ENCODE measurements at places on chromosomes 3 and 15. TPM values are rescaled to one million over a fixed set of nuclear protein-coding genes. Genes with fewer than 3 reads are reported as not detected.

GRCh38 chr15:62026487-62027262 is 33.6 kb downstream of the VPS13C start:
- DNase-seq = peak; percentile 9

GRCh38 chr3:85455561-85456200 is 496.9 kb downstream of the CADM2 start:
- DNase-seq = no peak

RTP1 gene
- not detected for polyA plus RNA-seq

DNA sequence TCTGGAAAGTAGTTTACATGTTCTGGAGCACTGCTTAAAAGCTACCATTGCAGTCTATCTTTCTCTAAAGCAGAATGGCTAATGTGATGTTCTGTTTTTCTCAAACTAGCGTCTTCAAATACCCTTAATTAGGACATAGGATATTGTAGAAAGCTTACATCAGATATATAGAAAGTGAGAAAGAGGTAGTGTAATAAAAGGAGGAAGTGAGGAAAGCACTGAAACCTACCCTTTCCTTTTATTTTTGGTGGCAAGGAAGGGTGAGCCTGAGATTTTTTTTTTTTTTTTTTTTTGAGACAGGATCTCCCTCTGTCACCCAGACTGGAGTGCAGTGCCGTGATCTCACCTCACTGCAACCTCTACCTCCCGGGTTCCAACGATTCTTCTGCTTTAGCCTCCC is 9.4 kb downstream of the SENP2 start:
- DNase-seq = peak; percentile 70

GRCh38 chr3:169686874-169687273 is 23.4 kb upstream of the MECOM start:
- no peak for DNase-seq

KCNH8 gene
- 3.5 TPM for polyA plus RNA-seq

DNA sequence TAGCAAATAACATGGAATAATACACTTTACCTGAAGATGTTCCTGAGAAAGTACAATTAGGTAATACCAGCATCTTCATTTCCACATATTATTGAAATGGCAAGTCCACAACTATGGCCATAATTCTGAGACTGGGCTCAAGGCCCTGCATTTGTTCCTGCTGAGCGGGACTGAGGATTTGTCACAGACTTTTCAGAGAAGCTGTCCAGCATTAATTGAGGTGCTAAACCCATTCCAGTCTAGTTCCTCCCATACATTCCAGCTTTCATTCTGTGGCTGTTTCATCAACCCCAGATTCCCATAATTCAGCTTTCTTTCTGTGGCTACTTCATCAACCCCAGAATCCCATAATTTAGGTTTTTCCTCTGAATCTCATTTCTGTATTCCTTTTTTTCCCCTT is 293.4 kb upstream of the GBE1 start:
- no peak for DNase-seq

- DNase-seq = no peak
Observed at GRCh38 chr3:43207628-43208085, 78.7 kb upstream of the SNRK start.

Measured in naive B cell (primary cell).